COR-L47 (cell line): ENCODE measurements at places on chromosomes 2 and 18.

GRCh38 chr2:21710031-21710430 is 586.3 kb downstream of the TDRD15 start:
- DNase-seq, result no peak

DNA sequence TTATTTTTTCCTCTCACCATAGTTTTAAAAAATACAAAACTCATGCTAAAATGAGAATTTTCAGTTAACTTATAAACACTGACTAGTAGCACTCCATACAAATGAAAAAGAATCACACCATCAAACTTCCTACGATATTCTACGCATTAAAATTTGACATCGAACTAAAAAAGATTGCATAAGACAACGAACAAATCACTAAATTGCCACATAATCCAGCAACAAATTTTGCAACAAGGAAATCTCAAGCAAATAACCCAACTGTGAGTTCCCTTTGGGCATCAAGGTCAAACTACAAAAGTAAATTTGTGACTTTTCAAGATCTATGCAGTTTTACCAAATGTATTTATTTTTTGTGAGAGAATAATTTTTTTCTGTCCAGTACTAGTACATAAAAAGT is 1.5 kb downstream of the MAP3K2 start:
- no peak for DNase-seq

GRCh38 chr18:35043207-35043606 is 2.0 kb downstream of the MAPRE2 start:
- no peak for DNase-seq

GRCh38 chr2:182148344-182148743 is 162.7 kb downstream of the PPP1R1C start:
- no peak for DNase-seq

DNA sequence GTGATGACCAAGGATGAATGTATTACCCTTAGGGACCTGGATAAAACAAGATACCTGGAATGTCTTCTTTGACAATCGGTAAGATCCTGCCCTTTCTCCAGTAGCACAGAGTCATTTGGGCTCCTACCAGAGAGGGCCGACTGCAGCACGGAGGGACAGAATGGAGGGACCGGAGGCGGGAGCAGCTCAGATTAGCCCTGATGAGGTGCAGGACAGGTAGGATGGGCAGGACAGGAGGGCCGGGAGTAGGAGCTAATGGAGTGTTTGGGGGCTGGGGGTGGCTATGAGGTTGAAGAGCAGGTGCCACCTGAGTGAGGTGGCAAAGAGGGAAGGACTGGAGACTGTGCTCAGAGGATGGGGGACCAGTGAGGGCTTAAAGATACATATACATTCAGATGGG is 9.9 kb upstream of the PRELID3A start:
- no peak for DNase-seq

- no peak for DNase-seq
These were observed 249.4 kb upstream of the CTAGE1 start for GRCh38 chr18:22667156-22667555.

- DNase-seq, result no peak
These were observed 36.7 kb downstream of the LMAN2L start for GRCh38 chr2:96703021-96703751.

DNA sequence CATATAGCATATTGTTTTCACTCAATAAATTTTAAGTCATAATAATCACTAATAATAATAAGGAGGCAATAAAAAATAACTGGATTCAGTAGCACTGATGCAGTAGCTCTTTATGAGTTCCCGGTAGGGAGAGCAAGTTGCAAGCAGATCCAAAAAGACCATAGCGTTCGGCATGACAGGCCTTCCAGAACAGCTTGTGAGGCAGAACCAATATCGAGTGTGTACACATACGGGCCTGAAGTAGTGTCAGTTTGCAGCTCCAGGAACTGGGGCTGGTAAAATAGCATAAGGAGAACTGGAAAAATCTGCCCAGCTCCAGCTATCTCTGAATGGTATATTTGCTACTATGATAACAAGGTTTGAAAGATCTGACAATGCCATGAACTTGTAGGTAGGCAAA is 1607.8 kb upstream of the PIK3C3 start:
- DNase-seq, result no peak
